ENCODE measurements at places on chromosomes 3 and 15. TPM values are rescaled to one million over a fixed set of nuclear protein-coding genes. Genes with fewer than 3 reads are reported as not detected.

- no peak for DNase-seq
Observed at GRCh38 chr15:38631119-38632075, 66.8 kb upstream of the RASGRP1 start.

DNA sequence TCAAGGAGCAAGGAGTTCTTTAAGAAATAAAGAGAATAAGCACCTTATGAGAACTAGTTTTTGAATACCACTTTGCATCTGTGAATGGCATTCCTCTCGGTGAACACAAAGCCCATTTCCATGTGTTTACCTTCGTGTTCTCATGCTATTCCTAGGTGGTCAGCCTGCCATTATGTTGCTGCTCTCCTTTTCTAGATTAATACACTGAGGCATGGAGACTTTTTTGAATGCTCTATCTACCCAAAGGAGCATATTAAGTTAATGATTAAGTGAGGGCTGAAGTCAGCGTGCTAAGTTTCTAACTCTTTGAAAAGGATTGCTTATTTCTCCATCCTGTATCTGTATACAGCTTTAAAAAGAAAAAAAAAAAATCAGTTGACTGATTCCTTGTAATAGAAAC, 394.5 kb downstream of the MECOM start:
- DNase-seq = no peak

DNA sequence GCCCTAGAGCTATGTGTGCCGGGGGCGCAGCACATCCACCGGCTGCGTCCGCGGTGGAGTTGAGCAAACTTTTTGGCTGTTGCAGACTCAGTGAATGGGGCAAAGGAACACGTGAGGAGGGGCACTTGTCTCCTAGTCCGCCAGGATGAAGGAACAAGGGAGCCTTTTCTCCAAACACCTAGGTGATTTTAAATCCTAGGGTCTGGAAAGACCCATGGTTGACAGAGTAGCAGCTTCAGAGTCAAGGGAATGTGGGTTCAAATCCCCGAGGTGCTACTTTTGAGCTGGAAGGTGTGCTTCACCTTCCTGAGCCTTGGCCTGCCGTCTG, 648 bp downstream of the ACAN start:
- DNase-seq = no peak

- no peak for DNase-seq
Observed at GRCh38 chr3:74469713-74470112, 144.7 kb downstream of the CNTN3 start.

DNA sequence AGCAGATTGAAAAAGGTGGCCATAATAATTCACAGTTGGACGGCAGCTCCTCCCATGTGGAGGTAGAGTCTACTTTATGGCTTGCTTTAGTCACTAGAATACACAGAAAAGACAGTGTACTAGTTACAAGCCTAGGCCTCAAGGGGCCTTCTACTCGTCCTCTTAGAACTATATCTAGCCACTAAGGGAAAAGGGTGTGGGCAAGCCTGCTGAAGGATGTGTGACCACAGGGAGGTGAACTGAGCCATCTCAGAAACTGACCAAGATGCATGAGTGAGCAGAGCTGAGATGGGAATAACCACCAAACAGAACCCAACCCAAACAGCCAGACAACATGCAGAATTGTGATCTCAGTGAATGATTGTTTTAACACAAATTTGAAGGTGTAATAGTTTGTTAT, 335.6 kb upstream of the LMCD1 start:
- no peak for DNase-seq

- peak; percentile 33 for DNase-seq
Observed at GRCh38 chr3:46960081-46960701, 16.4 kb downstream of the CCDC12 start.

DNA sequence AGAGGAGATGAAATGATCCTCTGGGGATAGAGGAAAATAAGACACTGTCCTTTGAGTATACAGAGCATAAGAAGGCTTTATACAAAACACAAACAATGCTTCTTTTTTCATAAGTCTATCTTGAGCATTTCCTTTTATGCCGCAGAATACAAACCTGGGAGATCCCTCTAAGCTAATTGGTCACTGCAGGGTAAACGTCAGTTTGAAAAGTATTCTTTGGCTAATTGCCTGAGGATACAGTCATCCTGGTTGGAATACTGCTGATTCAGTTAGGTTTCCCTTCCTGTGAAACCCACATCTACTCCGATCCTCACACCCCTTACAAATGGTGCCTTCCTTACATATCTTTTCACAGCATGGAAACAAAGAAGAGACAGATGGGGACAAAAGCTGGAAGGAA, 10.6 kb downstream of the WNT5A start:
- DNase-seq = no peak

The SEMA3G gene
- 10.4 TPM for total RNA-seq
